Amniotic stem cell (primary cell): ENCODE measurements at places on chromosomes 5 and 9.

DNA sequence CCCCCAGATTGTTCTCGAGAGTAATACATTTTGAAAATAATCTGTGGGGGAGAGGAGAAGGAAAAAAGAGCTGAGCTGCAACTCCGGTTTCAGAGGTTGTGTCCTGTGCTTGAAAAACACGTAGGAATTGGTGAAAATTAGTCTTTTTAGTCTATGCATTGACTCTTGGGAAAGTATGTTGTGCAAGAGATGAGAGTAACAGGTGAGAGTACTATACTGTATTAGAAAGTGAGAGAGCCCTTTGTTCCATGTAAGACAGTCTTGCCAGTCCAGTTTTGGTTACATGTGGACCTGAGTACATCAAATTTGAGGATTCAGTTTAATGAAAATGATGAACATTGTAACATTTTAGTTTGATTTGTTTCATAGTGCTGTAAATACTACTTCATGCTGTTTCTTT, 27.8 kb downstream of the ERBIN start:
- no peak for DNase-seq

DNA sequence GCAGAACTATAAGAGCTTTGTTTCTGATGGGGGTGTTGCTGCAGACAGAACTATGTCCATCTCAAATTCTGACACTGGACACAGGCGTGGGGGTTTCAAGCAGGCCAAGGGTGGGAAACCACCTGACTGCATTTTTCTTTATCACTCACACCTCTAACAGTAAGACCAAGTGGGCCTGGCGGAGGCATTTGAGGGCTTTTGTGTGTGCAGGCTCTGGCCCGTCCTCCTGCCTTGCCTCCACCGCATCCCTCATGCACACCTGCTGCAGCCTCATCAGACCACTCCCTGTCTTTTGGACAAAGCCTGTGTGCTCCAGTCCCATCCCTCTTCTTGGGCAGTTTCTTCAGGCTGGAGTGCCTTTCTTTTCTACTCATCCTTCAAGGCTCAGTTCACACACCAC, 7.9 kb downstream of the OR13J1 start:
- DNase-seq, result no peak

GRCh38 chr9:5626727-5627634, 1.9 kb upstream of the RIC1 start:
- DNase-seq, result peak; percentile 25

DNA sequence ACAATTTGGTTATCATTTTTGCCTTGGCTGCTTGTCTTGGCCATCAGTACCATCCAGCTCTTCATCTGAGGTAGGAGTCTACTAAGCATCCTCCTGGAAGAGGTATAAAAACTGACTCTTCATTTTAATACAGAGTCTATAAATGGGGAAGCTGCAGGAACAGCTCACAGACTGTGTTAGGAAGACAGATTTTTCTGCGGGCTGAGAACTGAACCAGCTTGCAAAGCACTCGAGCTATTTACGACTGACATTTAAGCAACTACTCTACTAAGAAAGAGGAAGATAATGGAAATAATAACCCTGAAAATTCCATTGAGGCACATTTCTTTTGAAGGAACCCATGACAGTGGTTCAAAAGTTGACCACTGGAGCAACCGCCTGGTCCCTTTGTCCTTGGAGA, 314.5 kb upstream of the RFX3 start:
- no peak for DNase-seq

DNA sequence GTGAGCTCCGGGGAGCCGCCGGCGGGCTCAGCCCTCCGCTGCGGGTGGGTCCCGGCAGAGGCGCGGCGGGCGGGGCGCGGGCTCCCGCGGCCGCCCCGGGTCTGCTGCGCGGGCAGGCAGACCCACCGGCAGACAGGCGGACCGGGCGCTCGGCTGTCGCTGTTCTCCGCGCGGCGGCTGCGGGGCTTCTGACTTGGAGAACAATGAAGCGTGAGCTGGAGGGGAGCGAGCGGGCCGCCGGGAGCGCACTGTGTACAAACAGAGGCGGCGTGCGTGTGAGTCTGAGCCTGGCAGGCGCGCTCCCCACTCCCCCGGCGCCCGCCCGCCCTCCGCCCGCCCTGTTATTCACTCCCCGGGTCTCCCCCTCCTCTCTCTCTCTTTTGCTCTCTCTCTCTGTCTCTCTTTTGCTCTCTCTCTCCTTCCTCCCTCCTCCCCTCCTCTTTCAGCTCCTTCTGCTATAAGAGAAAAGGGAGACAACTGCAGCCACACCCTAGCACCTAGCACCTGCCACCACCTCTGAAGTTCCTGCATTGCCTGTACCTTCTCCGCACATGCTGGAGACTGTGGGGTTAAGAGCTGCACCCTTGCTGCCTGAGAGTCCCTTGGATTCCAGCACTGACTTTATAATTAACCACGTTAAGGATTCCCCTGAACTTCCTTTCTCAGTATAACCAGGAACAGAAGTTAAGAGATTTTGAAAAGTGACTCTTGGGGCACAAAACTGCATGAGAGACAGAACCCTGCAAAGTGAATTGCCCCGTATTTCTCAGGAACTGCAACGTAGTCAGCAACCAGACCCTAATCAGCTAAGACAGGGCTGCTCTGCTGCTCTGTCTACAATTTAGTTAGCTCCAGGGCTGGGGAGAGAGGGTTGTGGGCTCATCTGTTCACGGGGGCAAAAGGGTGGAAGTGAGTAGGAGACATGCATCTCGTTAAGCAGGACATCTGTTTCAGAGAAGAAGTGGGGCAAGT, at the start of gene EDIL3:
TSS of gene EDIL3 (minus strand) at position 277 of the 972 bp plus-strand sequence. CDS start 506 bp downstream, outside the sequence.
- DNase-seq, result no peak

- no peak for DNase-seq
Measured at GRCh38 chr9:99823681-99824377, 2.1 kb downstream of the NR4A3 start.

GRCh38 chr9:129996161-129996830, 46.7 kb downstream of the FNBP1 start:
- DNase-seq, result no peak

GRCh38 chr5:135140446-135141204, 106.6 kb upstream of the PITX1 start:
- peak; percentile 85 for DNase-seq

DNA sequence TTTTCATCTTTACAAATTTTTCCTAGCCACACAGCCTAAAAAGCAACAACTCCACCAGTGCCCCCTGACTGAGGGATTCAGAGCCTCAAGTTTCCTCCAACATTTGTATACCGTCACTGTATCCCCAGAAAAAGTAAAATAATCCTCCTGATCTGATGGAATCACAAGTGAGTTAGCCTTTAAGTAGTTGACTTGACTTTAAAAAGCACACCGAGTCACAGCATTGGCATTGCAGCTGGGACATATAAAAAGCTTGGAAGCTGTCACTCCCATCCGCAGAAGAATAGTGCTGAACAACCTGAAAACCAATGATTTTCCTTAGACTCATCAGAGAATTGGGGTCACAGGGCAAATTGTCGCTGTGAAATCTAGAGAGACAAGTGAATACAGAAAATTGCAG, 41.6 kb upstream of the FBN2 start:
- no peak for DNase-seq

GRCh38 chr9:113393281-113393680, 7.8 kb downstream of the ALAD start:
- DNase-seq, result no peak

DNA sequence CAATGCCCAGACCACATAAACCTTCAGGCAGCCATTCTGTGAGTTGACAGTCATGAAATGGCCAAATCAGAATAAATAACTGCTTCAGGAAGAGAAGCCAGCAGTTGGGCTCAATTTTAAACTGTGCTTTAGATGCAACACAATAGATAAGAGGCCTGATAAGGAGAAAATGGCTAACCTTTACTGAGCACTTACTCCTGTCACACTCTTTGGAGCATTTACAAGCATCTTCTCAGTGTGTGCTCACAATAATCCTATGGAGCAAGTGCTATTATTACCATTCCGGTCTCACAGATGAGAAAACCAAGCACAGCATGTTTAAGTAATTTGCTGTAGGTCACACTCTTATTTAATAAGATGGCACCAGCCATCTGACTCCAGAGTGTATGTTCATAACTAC, 11.5 kb upstream of the SH3RF2 start:
- no peak for DNase-seq
